Activated CD4-positive, CD25-positive, alpha-beta regulatory T cell treated with anti-CD3 and anti-CD28 coated beads, Interleukin-2, amount 50 U/mL, for 72 hours (primary cell): ENCODE measurements at places on chromosomes 5 and 9.

DNA sequence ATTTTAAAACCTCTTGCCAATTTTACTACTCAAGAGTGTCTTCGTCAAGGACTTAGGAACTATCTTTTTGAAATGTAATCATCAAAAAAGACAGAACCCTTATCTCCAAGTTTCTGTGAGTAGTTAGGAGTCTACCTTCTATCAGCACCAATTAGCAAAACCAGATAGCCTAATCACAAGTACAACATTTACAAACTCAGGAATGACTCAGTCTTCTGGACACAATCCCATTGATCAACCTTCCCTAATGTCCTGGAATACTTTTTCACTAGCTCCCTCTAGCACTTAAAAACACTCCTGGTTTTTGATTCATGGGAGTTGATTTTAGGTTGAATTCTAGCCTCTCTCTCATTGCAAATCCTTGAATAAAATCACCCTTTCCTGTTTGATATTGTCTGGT lies 680.7 kb downstream of the PRR16 start:
- DNase-seq = no peak

GRCh38 chr9:70390933-70391341 lies 23.5 kb downstream of the KLF9 start:
- no peak for DNase-seq

- no peak for DNase-seq
Measured at GRCh38 chr5:57948091-57948490, 465.5 kb upstream of the ACTBL2 start.

- no peak for DNase-seq
Measured at GRCh38 chr9:132622159-132622558, 39.8 kb downstream of the BARHL1 start.

DNA sequence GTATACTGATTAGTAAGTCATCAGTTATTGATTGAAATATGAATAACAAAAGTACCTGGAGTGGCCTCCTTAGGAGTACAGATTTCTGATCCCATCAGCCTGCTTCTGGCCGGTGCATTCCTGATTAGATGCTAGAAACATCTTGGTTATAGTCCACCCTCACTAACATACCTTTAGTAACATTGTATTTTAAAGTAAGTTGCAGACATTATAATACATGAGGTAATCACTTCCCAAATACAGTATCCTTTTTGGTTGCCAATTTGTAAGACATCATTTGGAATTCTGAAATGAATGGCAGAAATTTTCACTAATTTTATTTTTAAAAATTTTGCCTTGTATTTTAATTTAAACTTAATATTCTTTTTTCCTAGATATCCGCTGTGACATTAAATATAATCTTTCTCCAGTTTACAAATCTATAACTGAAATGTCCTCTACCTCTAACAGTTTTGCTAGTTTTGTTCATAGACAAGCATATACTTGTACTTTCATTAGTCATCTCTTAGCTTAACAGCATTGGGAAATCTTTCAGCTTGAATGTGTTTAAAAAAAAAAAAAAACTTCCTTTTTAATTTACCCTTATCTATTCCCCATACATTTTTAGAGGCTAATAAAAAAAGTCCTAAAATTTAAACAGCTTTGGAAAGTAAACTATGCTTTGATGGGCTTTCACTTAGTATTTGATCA lies 178.9 kb downstream of the XRCC4 start:
- DNase-seq = no peak
